Fibroblast of skin of right biceps (primary cell): ENCODE measurements at places on chromosomes 11 and 22.

GRCh38 chr11:60457576-60457975, 1.9 kb downstream of the MS4A1 start:
- DNase-seq: no peak

- DNase-seq: no peak
These were observed 26.3 kb upstream of the HMGXB4 start for GRCh38 chr22:35230839-35231584.

GRCh38 chr22:39511226-39511625, 9.1 kb upstream of the ATF4 start:
- no peak for DNase-seq

DNA sequence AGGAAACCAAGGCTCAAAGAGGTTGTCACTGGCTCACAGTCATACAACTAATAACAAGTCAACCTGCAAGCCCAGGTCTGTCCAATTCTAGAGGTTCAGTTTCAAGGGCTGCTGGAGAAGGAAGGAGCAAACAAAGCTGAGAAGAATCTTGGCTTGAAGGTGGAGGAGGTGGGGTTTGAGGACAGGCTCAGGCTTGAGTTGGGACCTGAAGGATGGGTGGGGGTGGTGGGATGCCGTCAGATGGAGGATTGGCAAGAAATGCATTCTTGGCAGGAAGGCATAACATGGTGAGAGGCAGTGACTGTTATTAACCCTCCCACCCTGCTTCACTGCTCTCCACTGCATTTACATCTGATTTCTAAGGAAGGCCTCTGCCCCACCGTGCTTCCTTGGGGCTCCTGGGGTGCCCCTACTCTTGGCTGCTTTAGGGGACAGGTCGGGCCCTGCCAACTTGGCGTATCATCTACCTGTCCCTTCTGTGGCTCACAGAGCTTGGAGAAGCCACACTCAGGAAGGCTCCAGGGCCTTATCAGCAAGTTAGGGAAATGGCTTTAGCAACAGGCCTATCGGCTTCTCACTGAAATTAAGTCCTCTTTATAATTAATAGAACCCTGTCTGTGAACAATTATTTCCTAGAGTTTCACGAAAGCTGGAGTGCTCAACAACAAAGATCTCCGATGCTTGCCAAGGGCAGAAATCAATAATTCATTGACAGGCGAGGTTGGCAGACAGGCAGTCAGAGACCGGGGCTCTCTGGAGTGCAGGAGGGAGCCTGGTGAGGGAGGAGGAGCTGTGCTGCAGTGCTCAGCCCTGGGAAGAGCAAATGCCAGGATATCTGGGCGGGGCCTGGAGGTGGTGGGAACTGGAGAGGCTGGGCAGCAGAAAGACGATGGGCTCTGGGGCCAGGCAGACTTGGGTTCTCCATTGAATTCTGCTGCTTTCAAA, 84.9 kb upstream of the NARS2 start:
- no peak for DNase-seq

DNA sequence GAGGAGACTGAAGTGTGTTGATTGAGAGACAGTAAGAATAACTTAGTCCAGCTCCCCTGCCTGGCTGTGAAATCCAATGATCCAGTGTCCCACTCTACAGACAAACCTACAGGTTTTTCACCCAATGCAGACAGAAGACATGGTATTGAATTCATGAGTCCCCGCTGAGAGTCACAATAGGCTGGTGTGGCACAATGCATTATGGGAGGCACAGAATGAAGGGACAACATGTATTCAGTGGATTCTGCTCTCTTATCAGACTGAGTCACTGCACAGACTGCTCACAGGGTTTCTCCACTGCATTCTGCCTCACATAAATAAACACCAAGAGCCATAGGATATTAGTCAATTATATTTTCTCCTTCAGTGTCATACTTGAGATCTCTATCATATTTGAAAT, 55.2 kb upstream of the TOP3B start:
- peak; percentile 30 for DNase-seq

GRCh38 chr11:43736502-43737200, 56.1 kb downstream of the HSD17B12 start:
- DNase-seq: peak; percentile 91

GRCh38 chr11:38153985-38154384, 1555.9 kb upstream of the RAG2 start:
- DNase-seq: no peak

DNA sequence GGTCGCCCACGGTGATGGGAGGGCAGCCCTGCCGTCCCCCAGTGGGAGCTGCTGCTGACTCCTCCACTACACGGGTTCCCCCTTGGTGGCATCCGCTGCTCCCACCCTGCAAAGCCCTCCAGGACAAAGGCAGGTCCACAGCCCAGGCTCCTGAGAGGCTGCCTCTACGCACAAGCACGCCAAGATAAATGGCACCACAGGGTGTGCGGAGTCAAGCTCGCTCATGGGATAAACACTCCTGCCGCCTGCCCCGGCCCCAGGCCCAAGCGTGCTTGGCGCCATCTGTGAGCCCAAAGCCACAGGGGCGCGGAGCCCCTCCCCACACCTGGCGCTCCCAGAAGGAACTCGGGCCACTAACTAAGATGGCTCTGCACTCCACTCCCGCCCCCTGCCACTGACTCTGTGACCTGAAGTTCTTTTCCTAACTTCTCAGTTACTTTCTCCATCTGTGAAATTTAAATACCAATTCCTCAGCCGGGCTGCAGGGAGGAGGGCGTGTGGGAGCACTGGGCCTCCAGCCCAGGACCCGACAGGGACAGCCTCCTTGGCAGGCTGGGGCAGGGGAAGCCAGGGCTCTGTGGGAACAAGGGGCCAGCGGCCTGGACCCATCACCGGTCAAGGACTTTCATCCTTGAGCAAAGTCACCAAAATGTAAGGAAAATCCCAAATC, 14.9 kb downstream of the EHD1 start:
- DNase-seq: no peak

DNA sequence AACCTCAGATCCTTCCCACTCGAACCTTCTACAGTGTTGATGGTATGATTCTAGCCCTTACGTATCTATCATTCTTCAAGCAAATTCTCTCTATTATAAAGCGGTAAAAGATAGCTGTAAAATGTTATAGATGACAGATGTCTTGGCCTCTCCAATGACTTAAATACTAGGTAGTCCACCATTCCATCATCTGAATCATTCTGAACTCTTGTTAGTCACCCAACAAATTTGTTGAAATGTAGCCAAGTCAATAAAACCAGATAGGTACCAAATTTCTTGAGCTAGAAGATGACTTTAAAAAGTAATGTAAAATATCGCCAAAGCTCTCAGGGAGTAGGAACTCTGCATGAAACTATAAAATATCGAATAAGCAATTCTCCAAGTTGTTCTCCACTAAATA, 32.6 kb upstream of the PICALM start:
- peak; percentile 72 for DNase-seq
